ENCODE measurements at places on chromosomes 3 and 15.

DNA sequence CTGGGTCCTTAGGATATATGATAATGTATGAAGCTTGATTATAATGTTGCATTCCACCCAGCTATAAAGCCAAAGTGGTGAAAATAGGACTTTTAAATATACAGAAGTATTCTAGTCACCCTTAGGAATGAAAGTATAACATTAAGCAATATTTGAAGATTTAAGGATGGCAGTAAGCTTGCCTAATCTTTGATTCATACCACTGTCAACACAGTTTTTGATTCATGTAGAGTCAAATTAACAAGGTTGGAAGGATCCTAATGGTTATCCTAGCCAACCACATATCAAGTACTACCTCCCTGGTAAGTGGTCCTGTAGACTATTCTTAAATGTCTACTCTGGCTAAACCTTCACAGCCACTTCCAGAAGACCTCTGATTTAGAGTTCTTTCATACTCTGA is 18.6 kb downstream of the ARIH1 start:
- no peaks in the 10 kb centered on the region for H3K27me3 ChIP-seq
- no peak overlapping the region for H3K27ac ChIP-seq
- no peak overlapping the region for H3K4me3 ChIP-seq
- H3K36me3 ChIP-seq: no peaks in the 10 kb centered on the region
- DNase-seq: no peak
- H3K4me1 ChIP-seq: no peaks in the 10 kb centered on the region

DNA sequence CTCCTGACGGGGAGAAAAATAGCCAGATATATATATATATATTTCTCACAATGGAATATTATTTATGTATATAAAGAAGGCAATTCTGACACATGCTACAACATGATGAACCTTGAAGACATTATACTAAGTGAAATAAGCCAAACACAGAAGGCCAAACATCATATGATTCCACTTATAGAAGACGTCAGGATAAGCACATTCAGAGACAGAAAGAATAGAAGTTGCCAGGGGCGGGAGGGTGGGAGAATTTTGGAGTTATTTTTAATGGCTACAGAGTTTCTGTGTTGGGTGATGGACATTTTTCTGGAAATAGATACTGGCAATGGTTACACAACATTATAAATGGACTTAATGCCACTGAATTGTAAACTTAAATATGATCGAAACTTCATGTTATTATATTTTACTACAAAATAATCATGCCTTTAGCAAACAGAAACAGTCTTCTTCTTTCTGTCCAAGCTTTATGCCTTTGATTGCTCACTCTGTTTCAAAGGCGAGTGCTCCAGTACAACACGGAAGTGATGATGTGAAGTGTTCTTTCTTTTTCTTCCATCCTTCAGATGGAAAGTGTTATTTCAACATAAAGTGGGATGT is 514.0 kb downstream of the OCA2 start:
- no peaks in the 10 kb centered on the region for H3K36me3 ChIP-seq
- no peak overlapping the region for H3K27ac ChIP-seq
- no peak for DNase-seq
- no peak overlapping the region for H3K4me3 ChIP-seq
- H3K4me1 ChIP-seq: no peaks in the 10 kb centered on the region

GRCh38 chr15:98785807-98786621 is 137.7 kb downstream of the IGF1R start:
- no peak for DNase-seq
- no peak overlapping the region for H3K4me3 ChIP-seq
- no peaks in the 10 kb centered on the region for H3K36me3 ChIP-seq
- no peaks in the 10 kb centered on the region for H3K27me3 ChIP-seq

DNA sequence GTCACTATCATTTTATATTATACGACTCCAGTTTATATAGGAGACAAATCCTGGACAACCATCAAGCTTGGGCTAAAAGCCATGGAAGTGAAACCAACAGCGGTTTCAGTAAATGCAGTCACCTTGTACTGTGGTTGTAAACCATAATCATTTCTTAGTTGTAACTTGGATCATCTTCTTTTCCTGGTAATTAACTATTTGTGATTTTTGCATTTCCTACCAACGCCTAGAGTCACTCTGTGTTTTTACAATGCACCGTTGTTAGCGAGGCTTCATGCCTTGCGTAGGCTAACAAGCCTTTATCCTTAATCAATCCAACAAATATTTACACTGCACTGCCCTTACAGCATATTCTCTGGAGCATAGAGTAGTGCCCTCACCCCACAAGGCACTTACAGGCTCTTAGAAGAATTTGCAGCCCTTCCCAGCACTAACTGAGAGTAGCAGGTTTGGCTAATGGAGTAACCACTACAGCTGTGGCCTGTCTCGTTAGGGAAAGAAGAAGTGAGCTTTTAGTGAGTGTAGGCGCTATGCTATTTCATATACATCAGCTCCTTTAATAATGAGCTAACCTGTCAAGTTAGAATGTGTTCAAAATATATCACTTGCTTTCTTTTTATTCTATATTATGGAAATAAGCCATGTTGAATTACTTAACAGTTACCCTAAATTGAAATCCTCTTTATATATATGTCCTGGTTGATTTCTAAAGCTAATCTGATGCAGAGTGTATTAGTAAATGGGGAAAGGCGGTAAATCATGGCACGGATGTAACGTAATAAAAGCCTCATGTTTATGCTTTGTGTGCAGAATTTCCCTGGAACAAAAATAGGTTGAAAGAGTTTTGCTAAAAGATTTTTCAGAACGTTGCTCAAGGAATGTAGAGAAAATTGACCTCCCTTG is 62.8 kb downstream of the ABHD2 start:
- no peak overlapping the region for H3K27ac ChIP-seq
- no peaks in the 10 kb centered on the region for H3K36me3 ChIP-seq
- no peaks in the 10 kb centered on the region for H3K27me3 ChIP-seq
- H3K4me1 ChIP-seq: no peaks in the 10 kb centered on the region
- H3K4me3 ChIP-seq: no peak overlapping the region

DNA sequence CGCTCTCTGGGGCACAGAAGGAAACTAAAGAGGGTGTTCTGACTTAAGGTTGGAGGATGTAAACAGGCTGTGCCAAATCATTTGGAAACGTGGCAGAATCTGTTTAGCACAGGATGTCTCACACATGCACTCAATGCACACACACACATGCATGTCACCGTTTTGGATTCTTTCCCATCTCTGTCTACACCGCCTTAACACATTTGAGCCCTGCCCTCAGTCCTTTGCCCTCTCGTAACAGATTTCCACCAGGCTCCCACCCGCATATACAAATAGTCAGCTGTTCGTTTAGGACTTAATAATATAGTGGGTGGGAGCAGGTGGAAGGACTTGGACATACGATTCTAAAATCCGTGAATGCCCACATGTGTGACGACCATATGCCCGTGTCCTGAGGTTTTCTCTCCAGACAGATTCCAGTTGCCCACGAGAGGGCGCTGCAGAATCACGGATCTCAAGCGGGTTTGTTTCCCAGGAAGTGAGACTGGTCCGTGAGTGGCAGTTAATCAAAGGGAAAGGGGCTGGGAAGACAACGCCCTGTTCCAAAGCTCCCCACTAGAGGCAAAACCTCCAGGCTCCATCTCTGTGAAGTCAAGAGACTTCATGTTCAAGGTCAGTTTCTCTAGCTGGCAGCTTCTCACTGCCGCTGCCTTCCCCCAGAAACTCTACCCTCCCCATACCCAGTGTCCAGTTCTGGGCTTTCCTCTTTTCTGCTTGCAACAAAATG is 44.5 kb downstream of the NOX5 start:
- H3K4me1 ChIP-seq: no peaks in the 10 kb centered on the region
- no peaks in the 10 kb centered on the region for H3K27me3 ChIP-seq
- peak; percentile 83 for DNase-seq
- H3K27ac ChIP-seq: no peak overlapping the region
- no peak overlapping the region for H3K4me3 ChIP-seq
- H3K36me3 ChIP-seq: no peaks in the 10 kb centered on the region

GRCh38 chr3:8952130-8952529 is 11.1 kb downstream of the RAD18 start:
- H3K27ac ChIP-seq: no peak overlapping the region
- no peaks in the 10 kb centered on the region for H3K27me3 ChIP-seq
- DNase-seq: no peak
- H3K36me3 ChIP-seq: no peaks in the 10 kb centered on the region
- H3K4me3 ChIP-seq: no peak overlapping the region
- no peaks in the 10 kb centered on the region for H3K4me1 ChIP-seq

DNA sequence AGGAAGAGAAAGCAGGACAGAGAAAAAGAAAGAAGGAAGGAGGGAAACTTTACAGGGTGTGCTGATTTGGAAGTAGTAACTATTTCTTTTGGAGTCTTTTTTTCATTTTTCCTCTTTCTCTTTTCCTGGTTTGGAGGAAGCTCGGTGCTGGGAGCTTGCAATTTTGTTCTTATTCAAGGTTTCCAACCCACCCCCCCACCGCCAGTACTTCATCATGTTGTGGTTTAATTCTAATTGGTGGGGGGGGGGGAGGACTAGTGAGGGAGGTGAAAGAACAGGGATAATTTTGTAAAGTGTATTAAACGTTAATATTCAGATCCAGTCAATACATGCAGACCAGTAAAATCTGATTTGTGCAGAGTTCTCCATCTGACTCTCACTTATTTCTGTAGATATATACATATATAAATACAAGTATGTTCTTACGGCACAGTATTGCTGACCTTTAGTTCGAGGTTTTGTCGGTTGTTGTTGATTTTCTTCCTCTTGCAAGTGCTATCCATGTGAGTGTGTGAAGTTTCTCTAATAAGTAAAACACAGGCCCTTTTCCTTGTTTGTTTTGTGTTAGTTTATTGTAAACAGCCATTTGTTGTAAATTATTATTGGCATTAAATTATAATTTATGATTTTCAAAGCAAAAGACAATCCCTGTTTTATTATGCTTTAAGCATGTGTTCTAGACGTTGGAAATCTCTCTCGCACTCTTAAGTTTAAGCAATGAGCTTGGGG is 9.3 kb downstream of the NR2F2 start:
- no peaks in the 10 kb centered on the region for H3K36me3 ChIP-seq
- H3K27me3 ChIP-seq: no peaks in the 10 kb centered on the region
- no peaks in the 10 kb centered on the region for H3K4me1 ChIP-seq
- H3K4me3 ChIP-seq: peak overlapping the region; percentile 90

- H3K4me3 ChIP-seq: no peak overlapping the region
- no peaks in the 10 kb centered on the region for H3K4me1 ChIP-seq
- H3K27ac ChIP-seq: no peak overlapping the region
- H3K27me3 ChIP-seq: no peaks in the 10 kb centered on the region
- DNase-seq: no peak
- H3K36me3 ChIP-seq: no peaks in the 10 kb centered on the region
Observed at GRCh38 chr15:87973501-87974215, 282.9 kb downstream of the NTRK3 start.

- no peak for DNase-seq
- H3K27me3 ChIP-seq: no peaks in the 10 kb centered on the region
- H3K4me3 ChIP-seq: no peak overlapping the region
- H3K27ac ChIP-seq: peak overlapping the region; percentile 69
- H3K4me1 ChIP-seq: no peaks in the 10 kb centered on the region
Observed at GRCh38 chr3:20060974-20061685, 20.9 kb downstream of the KAT2B start.

DNA sequence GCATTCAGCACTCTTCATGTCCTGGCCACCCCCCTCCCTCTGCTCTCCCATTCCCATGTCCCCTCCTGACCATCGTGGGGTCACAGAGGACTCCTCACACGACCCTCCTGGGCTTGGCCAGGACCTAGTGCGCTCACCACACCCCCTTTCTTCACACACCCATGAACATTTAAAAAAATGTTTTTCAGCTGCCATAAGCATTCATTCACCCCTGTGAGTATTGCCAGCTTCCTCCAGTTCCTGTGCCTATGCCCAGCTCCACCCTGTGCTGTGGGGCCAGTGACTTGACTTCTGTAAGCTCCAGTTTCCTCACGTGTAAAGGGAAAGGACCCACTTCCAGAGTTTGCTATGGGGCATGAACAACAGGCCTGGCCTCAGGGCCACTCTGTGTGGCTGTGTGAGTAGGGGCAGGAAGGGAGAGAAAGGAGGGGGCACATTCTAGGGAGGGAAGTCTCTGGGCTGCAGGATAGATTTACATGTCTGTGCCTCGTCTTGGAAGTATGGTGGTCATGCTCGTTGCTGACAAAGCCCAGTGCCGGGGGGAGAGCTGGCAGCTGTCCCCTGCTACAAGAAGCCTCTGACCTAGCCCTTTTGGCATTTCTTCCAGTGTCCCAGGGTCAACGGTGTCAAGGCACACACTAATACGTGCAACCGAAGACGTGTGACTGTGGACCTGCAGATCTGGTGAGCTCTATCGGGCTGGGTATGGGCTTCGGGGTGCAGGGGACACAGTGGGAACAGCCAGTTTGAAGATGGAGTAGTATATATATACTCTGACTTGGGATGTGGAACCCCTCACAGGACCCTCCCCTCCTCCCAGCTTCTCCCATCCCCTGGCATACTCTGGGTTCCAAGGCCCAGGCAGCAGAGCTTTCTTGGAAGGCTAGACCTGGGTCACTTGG is 22.8 kb downstream of the ESYT3 start:
- no peaks in the 10 kb centered on the region for H3K36me3 ChIP-seq
- no peak overlapping the region for H3K4me3 ChIP-seq
- no peak overlapping the region for H3K27ac ChIP-seq
- no peak for DNase-seq
- H3K4me1 ChIP-seq: no peaks in the 10 kb centered on the region

GRCh38 chr3:66554178-66554577 is 53.4 kb upstream of the LRIG1 start:
- no peaks in the 10 kb centered on the region for H3K36me3 ChIP-seq
- H3K4me1 ChIP-seq: no peaks in the 10 kb centered on the region
- H3K27me3 ChIP-seq: no peaks in the 10 kb centered on the region
- no peak for DNase-seq
- no peak overlapping the region for H3K27ac ChIP-seq

GRCh38 chr15:63941698-63942465 is 104.4 kb downstream of the DAPK2 start:
- no peak overlapping the region for H3K4me3 ChIP-seq
- no peaks in the 10 kb centered on the region for H3K4me1 ChIP-seq
- DNase-seq: no peak

DNA sequence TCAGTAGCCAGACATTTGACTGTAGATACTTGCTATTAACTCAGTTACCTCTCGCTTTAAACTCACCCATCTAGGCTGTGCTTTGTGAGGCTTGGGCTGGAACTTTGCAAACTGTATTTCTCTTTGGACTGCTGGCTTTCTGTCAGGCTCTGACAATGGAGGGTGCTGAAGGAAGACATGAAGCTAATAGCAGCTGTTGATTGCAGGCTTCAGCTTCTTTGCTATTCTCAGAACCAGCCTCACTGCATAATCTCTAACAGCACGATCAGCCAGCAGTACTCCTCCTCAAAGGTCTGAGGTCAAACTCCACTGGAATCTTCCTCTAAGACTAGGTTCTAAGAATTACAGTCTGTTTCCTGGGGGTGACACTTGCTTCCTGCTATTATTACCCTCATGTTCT is 295.6 kb downstream of the ZBBX start:
- no peaks in the 10 kb centered on the region for H3K36me3 ChIP-seq
- no peak overlapping the region for H3K27ac ChIP-seq
- no peak overlapping the region for H3K4me3 ChIP-seq
- DNase-seq: no peak

DNA sequence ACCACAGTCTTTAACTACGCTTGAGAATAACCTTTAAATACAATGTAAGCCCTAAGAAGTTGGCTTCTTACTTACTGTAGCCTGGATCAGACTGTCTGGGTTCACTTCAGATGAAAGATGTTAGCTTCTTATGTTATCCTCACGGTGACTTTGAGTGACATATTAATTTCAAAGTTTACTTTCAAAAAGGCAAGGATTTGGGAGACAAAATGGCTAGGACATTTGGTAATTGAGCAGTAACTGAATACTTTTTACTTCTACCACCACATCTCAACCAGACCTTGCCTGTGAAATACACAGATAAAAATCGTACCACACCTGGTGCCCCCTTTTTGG is 36.0 kb upstream of the BNIP2 start:
- no peaks in the 10 kb centered on the region for H3K36me3 ChIP-seq
- H3K4me3 ChIP-seq: no peak overlapping the region

GRCh38 chr3:127072971-127073783 is 90.3 kb downstream of the PLXNA1 start:
- no peaks in the 10 kb centered on the region for H3K4me1 ChIP-seq
- no peaks in the 10 kb centered on the region for H3K36me3 ChIP-seq
- no peak for DNase-seq
- no peak overlapping the region for H3K4me3 ChIP-seq

Measured in uterus (tissue), 4 donors.